ENCODE measurements at places on chromosomes 7 and 10. TPM values are rescaled to one million over a fixed set of nuclear protein-coding genes. Genes with fewer than 3 reads are reported as not detected.

NRP1 gene
- total RNA-seq = 1.6 TPM

RAMP3 gene
- not detected for total RNA-seq

TSPAN33 gene
- total RNA-seq = 4.1 TPM

FOXI2 gene
- total RNA-seq = not detected

NUP42 gene
- 31.7 TPM for total RNA-seq

KCNMA1 gene
- total RNA-seq = not detected

Measured in activated CD4-positive, alpha-beta memory T cell treated with anti-CD3 and anti-CD28 coated beads for 36 hours (primary cell).